ENCODE measurements at places on chromosomes 7 and 10.
A peak's percentile ranks its signal among the peaks of the same experiment; 100 is the strongest.

- no peak for DNase-seq
Measured at GRCh38 chr7:130090745-130091532, 20.6 kb downstream of the KLHDC10 start.

GRCh38 chr10:102106998-102107397, 13.2 kb downstream of the LDB1 start:
- peak; percentile 30 for DNase-seq

- DNase-seq = no peak
Measured at GRCh38 chr7:8236780-8237407, 25.1 kb downstream of the ICA1 start.

DNA sequence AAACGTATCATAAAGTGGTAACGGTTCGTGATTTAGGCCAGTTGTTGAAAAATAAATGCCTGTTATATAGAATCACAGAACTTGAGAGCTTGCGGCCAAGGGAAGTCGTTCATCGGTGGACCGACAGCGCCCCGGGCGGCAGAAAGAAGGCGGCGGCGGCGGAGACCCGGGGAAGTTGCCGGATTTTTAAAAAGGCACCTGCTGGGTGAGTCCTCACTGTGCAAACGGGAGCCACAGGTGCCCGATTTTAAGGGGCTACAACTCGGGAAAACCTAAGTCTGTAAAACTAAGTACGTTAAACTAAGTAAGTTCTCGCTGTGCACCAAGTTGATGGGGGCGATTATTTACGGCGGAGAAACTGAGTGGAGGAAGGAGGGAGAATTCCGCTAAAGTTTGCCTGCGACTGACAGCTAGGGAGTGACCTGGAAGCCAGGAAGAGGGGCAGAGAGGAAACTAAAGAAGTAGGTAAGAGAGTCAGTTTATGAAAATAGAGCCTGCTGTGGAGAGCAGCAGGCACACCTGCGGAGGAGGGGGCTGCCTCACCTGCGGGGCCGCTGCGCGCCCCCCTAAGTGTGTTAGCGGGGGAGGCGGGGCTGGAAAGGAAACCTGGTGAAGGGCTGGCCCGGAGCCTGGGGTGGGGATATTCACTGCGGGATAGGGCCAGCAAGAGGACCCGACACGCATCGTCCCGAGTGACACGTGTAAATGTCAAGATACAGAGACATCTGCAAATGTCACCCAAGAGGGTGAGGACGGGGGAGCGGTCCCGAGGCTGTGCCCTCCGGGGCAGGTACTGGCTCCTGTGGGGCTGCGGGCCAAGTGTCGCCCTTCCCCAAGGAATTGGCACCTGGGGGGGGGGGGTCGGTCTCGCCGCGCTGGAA, 996 bp downstream of the ADAM12 start:
- DNase-seq = peak; percentile 69

- DNase-seq = no peak
Measured at GRCh38 chr10:57884407-57884806, 383.3 kb downstream of the IPMK start.

- no peak for DNase-seq
Measured at GRCh38 chr7:78172267-78172757, 373.7 kb downstream of the PHTF2 start.

All from hematopoietic multipotent progenitor cell treated with erythropoietin and hydrocortisone succinate and interleukin-3 and kit ligand, for 4 days (in vitro differentiated cells).